ENCODE measurements at places on chromosomes 4 and X. TPM values are rescaled to one million over a fixed set of nuclear protein-coding genes. Genes with fewer than 3 reads are reported as not detected.
A peak's percentile ranks its signal among the peaks of the same experiment; 100 is the strongest.

Gene IRS4
- total RNA-seq: 0.16 TPM

DNA sequence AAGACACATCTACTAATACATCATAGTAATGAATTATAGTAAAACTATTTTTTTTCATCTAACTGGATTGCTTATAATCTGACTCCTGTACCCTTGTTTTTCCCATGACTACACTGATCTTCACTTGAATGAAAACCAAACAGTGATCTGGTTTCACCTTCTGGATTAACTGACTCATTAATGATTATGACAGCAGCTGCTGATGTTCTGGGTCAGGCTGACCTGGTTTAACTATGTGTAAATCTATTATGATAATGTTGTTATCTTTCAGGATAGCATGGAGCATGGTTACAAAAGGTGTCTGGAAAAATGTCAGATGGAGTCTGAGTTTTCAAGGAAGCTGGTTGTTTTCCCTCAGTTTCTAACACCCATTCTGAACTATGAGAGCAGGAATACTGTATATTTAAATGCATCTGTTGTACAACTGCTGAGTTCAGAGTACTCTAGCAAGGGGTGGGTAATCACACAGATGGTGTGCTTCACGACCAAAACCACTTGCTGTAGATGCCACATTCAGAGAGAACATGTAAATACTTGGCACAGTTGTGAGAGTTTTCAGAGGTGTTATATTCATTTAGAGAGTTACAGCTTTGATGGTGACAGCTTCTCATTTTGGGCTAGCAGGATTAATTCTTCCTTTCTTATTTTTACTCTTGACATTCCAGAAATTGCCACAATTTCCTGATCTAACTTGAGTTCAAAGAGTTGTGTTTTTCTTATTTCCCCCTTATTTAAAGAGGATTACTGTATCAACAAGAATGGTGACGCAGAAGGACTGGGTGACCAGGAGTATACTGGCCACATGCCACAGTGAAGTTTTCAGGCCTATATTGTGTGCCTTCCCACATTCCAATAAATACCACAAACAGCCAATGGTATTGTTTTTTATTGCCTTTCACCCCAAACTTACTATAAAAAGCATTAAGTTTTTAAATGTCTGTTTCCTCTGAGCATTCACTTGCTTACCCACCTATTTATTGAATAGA is 249.7 kb upstream of the TET2 start:
- no peak for DNase-seq
- peaks cover 7% of the 10 kb centered on the region for H3K4me1 ChIP-seq

Gene NPY2R
- total RNA-seq: not detected

Gene METTL14
- total RNA-seq: 47.8 TPM

GRCh38 chr4:125836597-125837195 is 521.9 kb downstream of the FAT4 start:
- no peak for DNase-seq
- no peak overlapping the region for H3K27ac ChIP-seq
- no peaks in the 10 kb centered on the region for H3K36me3 ChIP-seq
- no peak overlapping the region for H3K4me3 ChIP-seq
- no peaks in the 10 kb centered on the region for H3K4me1 ChIP-seq

- no peaks in the 10 kb centered on the region for H3K4me1 ChIP-seq
- DNase-seq: no peak
- H3K36me3 ChIP-seq: peaks cover 2% of the 10 kb centered on the region
- H3K27me3 ChIP-seq: no peaks in the 10 kb centered on the region
- H3K27ac ChIP-seq: no peak overlapping the region
These were observed 21.1 kb downstream of the AMER1 start for GRCh38 chrX:64184396-64184795.

GRCh38 chr4:142846729-142847596 is 862 bp upstream of the INPP4B start:
- H3K27ac ChIP-seq: no peak overlapping the region
- no peaks in the 10 kb centered on the region for H3K36me3 ChIP-seq
- peaks cover 6% of the 10 kb centered on the region for H3K4me1 ChIP-seq
- H3K4me3 ChIP-seq: peak overlapping the region; percentile 78
- peaks cover 54% of the 10 kb centered on the region for H3K27me3 ChIP-seq
- DNase-seq: peak; percentile 73

All from activated CD8-positive, alpha-beta memory T cell treated with anti-CD3 and anti-CD28 coated beads, Interleukin-2, amount 10 ng/mL, durations not matched to agents 7 days and 5 days (primary cell).